Endothelial cell of coronary artery (primary cell): ENCODE measurements at places on chromosomes 11 and 22. TPM values are rescaled to one million over a fixed set of nuclear protein-coding genes. Genes with fewer than 3 reads are reported as not detected.

The APOA1 gene
- total RNA-seq = 0.09 and 0.19 TPM in 2 replicates

The TBC1D22A gene
- total RNA-seq = 15.5 and 16.1 TPM in 2 replicates

The PARVG gene
- under 0.01 and 0.28 TPM in 2 replicates for total RNA-seq

The PAX6 gene
- 0.18 TPM in 1 of 2 replicates, not detected in the other for total RNA-seq

The CCDC188 gene
- total RNA-seq = 6.4 and 6.7 TPM in 2 replicates

The FOLH1 gene
- 0.18 and 0.85 TPM in 2 replicates for total RNA-seq

The CPT1B gene
- total RNA-seq = 2.2 and 6.6 TPM in 2 replicates

The USP2 gene
- total RNA-seq = 0.18 TPM in 1 of 2 replicates, not detected in the other

The OAF gene
- 6.1 and 12.6 TPM in 2 replicates for total RNA-seq

The HEPACAM gene
- total RNA-seq = under 0.01 TPM in 1 of 2 replicates, not detected in the other

The ARHGAP42 gene
- total RNA-seq = 2.0 and 2.5 TPM in 2 replicates

The NNMT gene
- total RNA-seq = 231 and 378 TPM in 2 replicates

The ART1 gene
- total RNA-seq = not detected in 2 replicates

The OR51S1 gene
- total RNA-seq = not detected in 2 replicates

The TMEM121B gene
- total RNA-seq = 0.09 and 0.36 TPM in 2 replicates

The CRYBA4 gene
- not detected in 2 replicates for total RNA-seq

The MISFA gene
- total RNA-seq = 0.54 and 1.1 TPM in 2 replicates

The F2 gene
- total RNA-seq = 0.09 TPM in 1 of 2 replicates, not detected in the other

The NELL1 gene
- total RNA-seq = not detected in 2 replicates

The AMOTL1 gene
- 35.2 and 46.5 TPM in 2 replicates for total RNA-seq

The RTN4RL2 gene
- total RNA-seq = under 0.01 TPM in 1 of 2 replicates, not detected in the other

The PYGM gene
- total RNA-seq = 0.36 and 0.38 TPM in 2 replicates

The PDGFB gene
- total RNA-seq = 45.0 and 95.6 TPM in 2 replicates

The GAS2L1 gene
- total RNA-seq = 14.7 and 23.1 TPM in 2 replicates

The RCOR2 gene
- 0.36 and 0.47 TPM in 2 replicates for total RNA-seq

The OR5B21 gene
- total RNA-seq = not detected in 2 replicates

The ACTN3 gene
- total RNA-seq = 0.09 TPM in 1 of 2 replicates, not detected in the other

The OR51B4 gene
- total RNA-seq = not detected in 2 replicates

The MYO18B gene
- total RNA-seq = 0.09 and 1.2 TPM in 2 replicates

The SLC43A3 gene
- total RNA-seq = 30.2 and 32.1 TPM in 2 replicates

The TSPAN18 gene
- total RNA-seq = 16.3 and 21.2 TPM in 2 replicates

The TEX54 gene
- total RNA-seq = not detected in 2 replicates

The SCGB1A1 gene
- not detected in 2 replicates for total RNA-seq

The CYTH4 gene
- 0.09 and 0.28 TPM in 2 replicates for total RNA-seq

The LRP4 gene
- 0.66 and 0.90 TPM in 2 replicates for total RNA-seq

The RHOG gene
- total RNA-seq = 10.7 and 15.6 TPM in 2 replicates

The SLC25A45 gene
- total RNA-seq = 0.75 and 0.90 TPM in 2 replicates

The OR52E8 gene
- total RNA-seq = not detected in 2 replicates

The MAML2 gene
- total RNA-seq = 3.7 and 5.0 TPM in 2 replicates

The ARHGAP32 gene
- total RNA-seq = 4.9 and 6.9 TPM in 2 replicates

The TMEM191B gene
- 0.36 and 0.47 TPM in 2 replicates for total RNA-seq

The DNAJC4 gene
- 10.6 and 15.0 TPM in 2 replicates for total RNA-seq

The PAAF1 gene
- total RNA-seq = 9.4 and 13.2 TPM in 2 replicates

The CDPF1 gene
- total RNA-seq = 6.1 and 9.1 TPM in 2 replicates

The LMO2 gene
- total RNA-seq = 22.5 and 36.0 TPM in 2 replicates

The MYO7A gene
- total RNA-seq = 0.18 and 0.19 TPM in 2 replicates

The YWHAH gene
- 113 and 121 TPM in 2 replicates for total RNA-seq

The UBQLNL gene
- total RNA-seq = under 0.01 TPM in 1 of 2 replicates, not detected in the other

The KLHL35 gene
- 3.2 and 4.9 TPM in 2 replicates for total RNA-seq

The UCP3 gene
- 0.18 and 0.38 TPM in 2 replicates for total RNA-seq

The DBX1 gene
- not detected in 2 replicates for total RNA-seq

The PDE2A gene
- total RNA-seq = 10.2 and 23.6 TPM in 2 replicates

The POU2AF2 gene
- not detected in 2 replicates for total RNA-seq
